ENCODE measurements at places on chromosomes 2 and 18. TPM values are rescaled to one million over a fixed set of nuclear protein-coding genes. Genes with fewer than 3 reads are reported as not detected.

The ACVR2A gene
- total RNA-seq = 89.8 TPM

The GEN1 gene
- total RNA-seq = 16.6 TPM

The UGT1A5 gene
- total RNA-seq = not detected

The MAP2 gene
- total RNA-seq = 1,096 TPM

The KIF5C gene
- 398 TPM for total RNA-seq

The SLC30A3 gene
- 0.31 TPM for total RNA-seq

The CRYBA2 gene
- not detected for total RNA-seq

The PRKAG3 gene
- not detected for total RNA-seq

The TUBA4B gene
- not detected for total RNA-seq

The CIB4 gene
- not detected for total RNA-seq

The ST8SIA3 gene
- total RNA-seq = 16.6 TPM

The ORMDL1 gene
- 77.0 TPM for total RNA-seq

The NPPC gene
- total RNA-seq = not detected

The TTN gene
- 6.3 TPM for total RNA-seq

The MTLN gene
- 27.9 TPM for total RNA-seq

The ZNF519 gene
- total RNA-seq = 102 TPM

The CFC1 gene
- not detected for total RNA-seq

All from parietal lobe (tissue), 2 donors.